Stimulated activated CD4-positive, alpha-beta T cell treated with anti-CD3 and anti-CD28 coated beads, TNF-alpha, amount 100 ng/mL, for 24 hours (primary cell): ENCODE measurements at places on chromosomes 7 and 10.

GRCh38 chr7:107614425-107614824 is 34.4 kb downstream of the BCAP29 start:
- DNase-seq, result no peak

GRCh38 chr7:105838627-105839231 is 37.7 kb downstream of the ATXN7L1 start:
- no peak for DNase-seq

GRCh38 chr7:11141541-11141940 is 167.9 kb downstream of the PHF14 start:
- DNase-seq, result no peak

- no peak for DNase-seq
Observed at GRCh38 chr7:117171106-117171505, 151.8 kb downstream of the WNT2 start.

- no peak for DNase-seq
Observed at GRCh38 chr7:112990624-112991023, 96.0 kb downstream of the GPR85 start.

- DNase-seq, result no peak
Observed at GRCh38 chr7:157373493-157373892, 36.7 kb downstream of the DNAJB6 start.
